ENCODE measurements at places on chromosomes 5 and 9.

- no peak for DNase-seq
Measured at GRCh38 chr5:145072889-145073288, 762.3 kb downstream of the PRELID2 start.

DNA sequence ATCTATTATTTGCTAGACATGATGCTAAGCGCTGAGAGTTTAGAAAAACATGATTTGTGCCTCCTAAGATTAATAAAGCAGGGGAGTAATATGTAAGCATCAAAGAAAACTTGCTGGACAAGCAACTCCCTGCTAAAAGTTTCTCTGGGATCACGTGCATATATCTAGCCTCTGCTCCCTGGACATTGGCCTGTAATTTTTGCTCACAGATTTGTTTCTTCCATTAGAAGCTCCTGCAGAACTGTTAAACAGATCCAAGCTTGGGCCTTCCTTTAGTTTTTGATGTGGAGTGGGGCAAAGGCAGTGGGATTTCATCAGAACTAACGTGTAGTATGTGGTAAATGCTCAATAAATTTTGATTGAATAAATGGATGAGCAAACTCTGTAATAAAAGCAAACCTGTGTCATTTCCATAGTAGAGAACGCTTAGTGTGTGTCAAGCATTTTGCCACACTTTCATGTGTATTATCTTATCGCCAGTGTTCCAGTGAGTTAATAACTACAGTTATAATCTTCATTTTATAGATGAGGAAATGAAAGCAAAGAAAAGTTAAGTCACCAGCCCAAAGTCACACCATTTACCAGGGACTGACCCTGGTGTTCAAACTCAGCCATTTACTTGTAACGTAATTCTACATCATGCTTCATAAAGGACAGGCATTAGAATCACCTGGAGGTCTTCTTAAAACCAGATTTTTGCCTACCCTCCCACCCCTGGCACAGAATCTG is 100.3 kb downstream of the PCSK5 start:
- DNase-seq = no peak

GRCh38 chr5:149325166-149325735 is 20.0 kb upstream of the GRPEL2 start:
- DNase-seq = no peak

DNA sequence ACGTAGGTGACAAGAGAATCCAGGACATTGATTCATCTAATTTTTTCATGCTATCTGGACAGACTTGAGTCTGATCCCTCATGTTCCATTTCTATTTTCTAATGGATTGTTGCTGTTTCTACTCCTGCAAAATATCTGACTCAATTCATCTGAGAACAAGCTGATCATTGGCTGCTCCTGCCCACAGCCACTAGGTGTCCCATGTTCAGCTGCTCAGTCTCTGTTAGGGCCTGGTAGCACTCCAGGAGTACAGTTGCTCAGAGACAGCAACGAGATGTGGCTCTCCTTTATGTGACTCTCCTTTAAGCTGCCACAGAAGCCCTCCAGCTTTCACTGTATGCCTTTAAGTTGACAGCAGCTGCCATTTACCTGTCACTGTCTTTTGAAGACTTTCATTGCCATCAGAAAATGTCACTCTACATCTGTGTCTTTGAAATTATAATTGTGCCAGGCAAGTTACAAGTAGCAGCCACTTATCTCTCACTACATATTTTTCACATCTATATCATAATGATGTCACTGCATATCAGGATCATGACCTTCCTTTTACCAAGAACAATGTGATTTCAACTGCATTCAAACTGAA is 1944.2 kb upstream of the NUDT12 start:
- no peak for DNase-seq

GRCh38 chr5:105088102-105088501 is 1525.5 kb upstream of the NUDT12 start:
- DNase-seq = no peak

- DNase-seq = no peak
Measured at GRCh38 chr9:131554843-131555351, 9.6 kb downstream of the PRRT1B start.

GRCh38 chr5:146203872-146204192 is 427 bp downstream of the RBM27 start:
- DNase-seq = no peak

GRCh38 chr5:58484505-58484904 is 6.7 kb upstream of the GAPT start:
- DNase-seq = no peak
